ENCODE measurements at places on chromosomes 16 and 17.

DNA sequence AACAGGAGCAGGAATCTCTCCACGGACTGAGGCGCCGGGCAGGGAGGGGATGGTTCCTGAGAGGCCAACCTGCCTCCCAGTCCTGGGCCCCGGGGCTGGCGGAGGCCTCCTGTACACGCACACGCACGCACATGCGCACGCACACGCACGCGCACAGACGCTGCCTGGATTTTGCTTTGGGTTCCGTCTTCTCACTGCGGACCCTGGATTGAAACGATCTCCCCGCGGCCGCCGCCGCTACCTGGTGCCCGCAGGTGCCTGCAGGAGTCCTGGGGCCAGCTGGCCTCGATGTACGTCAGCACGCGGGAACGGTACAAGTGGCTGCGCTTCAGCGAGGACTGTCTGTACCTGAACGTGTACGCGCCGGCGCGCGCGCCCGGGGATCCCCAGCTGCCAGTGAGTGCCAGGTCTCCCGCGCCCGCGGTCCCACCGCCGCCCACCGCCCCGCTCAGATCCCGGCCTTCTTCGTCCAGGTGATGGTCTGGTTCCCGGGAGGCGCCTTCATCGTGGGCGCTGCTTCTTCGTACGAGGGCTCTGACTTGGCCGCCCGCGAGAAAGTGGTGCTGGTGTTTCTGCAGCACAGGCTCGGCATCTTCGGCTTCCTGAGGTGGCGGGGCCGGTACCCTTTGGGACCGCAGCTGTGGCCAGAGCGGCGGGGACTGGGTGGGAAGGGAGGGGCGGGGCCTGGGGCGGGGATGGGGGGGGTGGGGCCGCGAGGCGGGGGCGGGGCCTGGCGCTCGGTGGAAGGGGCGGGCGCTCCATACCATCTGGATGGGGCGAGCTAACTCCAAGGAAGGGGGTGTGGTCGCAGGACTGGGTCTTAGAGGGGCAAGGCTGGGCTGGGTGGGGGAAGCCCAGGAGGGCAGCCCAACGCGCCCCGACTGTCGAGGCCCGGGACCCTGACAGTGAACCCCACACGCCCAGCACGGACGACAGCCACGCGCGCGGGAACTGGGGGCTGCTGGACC lies 12.3 kb downstream of the CES4A start:
- peak; percentile 58 for DNase-seq

DNA sequence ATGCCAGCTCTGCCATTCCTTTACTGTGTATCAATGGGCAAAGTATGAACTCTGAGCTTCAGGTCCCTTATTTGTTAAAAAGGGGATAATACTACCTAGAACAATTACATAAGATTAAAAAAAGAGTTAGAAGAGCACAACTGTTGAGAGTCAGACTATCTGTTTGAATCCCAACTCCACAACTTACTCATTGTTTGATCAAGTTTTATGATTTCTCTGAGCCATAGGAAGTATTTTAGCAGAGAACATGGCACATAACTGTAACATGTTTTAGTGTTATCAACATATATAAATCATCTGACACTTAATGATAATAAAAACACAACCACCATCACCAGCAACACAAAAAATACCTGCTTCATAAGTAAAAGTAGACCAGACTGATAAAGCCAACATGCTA lies 421.3 kb downstream of the ZFHX3 start:
- no peak for DNase-seq

GRCh38 chr16:52460639-52461178 lies 86.2 kb downstream of the TOX3 start:
- no peak for DNase-seq

DNA sequence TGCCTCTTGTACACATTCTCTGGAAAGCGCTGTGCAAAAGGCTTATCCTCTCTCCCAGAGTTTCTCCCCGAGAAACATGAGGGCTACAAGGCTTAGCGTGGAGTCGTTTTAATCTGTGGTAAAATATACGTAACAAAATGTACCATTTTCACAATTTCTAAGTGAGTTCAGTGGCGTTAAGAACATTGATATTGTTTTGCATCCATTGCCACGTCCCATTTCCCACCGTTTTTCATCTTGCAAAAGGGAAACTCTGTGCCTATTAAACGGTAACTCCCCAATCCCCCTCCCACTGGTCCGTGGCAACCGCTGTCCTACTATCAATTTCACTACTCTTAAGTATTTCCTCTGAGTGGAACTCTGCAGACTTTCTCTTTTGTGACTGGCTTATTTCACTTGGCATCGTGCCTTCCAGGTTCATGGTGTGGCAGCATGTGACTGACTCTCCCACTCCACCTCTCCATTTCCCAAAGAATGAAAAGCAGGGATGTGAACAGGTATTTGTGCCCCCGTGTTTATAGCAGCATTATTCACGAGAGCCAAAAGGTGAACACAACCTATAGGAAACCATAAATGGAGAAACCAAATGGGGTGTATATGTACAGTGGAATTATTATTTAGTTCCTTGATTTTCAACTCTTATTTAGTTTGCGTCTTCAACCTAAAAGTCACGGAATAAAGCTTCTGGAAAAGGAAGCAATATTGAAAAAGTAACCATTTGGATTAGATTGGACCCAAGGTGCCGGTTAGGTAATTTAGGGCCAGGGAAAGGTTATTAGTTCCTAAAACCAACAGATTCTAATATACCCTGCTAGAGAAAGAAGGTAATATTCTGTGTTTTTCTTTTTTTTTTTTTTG lies 1.1 kb upstream of the USP32 start:
- peak; percentile 30 for DNase-seq
